ENCODE measurements at places on chromosomes 7 and 10.

DNA sequence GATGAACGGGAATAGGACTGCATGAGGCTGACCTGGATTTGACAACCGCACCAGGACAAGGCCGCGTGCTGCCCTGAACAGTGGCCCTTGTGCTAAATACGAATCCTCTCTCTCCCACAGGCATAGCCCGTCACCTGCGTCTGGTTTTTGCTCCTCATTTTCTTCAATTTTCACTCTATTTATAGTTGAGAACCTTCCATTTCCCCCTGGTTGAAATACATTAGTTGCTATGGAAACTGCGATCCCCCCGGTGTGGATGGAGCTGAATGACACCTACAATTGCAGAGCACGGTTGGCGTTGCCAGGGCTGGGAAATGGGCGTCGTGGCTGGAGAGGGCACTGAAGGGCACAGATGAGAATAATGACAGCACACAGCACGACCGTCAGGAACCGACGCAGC is 158.6 kb upstream of the PITRM1 start:
- no peak for DNase-seq

GRCh38 chr10:86599729-86600128 is 54.6 kb upstream of the OPN4 start:
- peak; percentile 40 for DNase-seq

DNA sequence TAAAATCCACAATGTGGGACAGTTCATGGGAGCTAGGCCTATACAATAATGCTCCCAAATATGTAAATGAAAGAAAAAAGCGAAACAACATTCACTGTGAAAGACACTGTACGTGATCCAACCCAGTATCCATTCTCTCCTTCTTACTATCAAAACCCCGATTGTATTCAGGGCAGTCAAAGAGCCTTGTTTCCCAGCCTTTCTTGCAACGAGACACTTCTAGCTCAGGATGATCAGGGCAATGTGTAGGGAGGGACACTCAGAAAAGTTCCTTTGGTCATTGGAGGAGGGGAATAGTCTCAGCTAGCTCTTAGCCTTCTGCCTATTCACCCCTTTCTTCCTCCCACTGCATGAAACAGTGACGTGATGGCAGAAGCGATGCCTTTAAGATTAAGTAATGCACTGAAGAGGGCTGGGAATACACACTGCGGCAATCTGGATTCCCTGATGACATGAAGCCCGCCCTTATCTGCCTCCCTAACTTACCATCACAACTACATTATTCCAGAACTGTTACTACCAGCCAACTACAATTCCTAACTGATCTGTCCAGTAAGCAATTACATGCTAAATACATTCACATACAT is 27.3 kb downstream of the UBE2H start:
- peak; percentile 39 for DNase-seq

GRCh38 chr7:80833289-80834268 is 85.3 kb downstream of the SEMA3C start:
- DNase-seq, result peak; percentile 61

- peak; percentile 54 for DNase-seq
Measured at GRCh38 chr7:143345428-143345900, 17.0 kb downstream of the FAM131B start.

DNA sequence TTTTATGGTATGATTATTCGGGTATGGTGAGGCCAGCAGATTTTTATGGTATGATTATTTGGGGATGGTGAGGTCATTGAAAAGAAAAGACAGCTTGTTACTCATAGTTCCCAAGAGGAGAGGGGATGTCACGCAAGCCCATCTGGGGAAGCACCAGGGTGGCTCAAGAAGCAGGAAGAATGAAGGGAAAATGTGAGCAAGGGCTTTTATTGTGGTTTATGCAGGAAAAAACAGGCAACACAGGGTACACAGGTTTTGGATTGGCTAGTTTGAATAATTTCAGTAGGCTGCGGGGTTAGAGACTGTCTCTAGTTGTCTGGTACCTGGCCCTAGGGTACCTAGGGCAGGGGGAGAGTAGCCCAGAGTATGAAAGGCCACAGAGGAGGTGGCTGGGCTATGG is 26.8 kb upstream of the DGKI start:
- DNase-seq, result peak; percentile 70

DNA sequence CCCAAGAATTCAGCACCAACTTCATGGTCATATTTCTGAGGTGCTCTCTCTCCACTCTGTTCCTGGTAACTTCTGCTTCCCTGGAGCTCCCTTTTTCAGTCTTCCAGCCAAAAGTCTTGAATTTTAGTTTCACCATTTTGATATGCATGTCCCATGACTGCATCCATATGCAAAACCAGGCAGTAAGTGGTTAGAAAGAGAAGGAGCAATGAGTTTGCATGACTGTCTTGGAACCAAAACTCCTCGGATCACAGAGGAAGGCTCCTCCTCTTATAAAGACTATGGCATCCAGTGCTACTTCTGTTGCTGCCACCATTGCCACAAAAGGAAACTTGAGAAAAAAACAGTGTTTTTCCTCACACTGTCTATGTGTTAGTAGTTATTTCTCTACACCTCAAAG is 269.1 kb upstream of the GLI3 start:
- DNase-seq, result no peak

DNA sequence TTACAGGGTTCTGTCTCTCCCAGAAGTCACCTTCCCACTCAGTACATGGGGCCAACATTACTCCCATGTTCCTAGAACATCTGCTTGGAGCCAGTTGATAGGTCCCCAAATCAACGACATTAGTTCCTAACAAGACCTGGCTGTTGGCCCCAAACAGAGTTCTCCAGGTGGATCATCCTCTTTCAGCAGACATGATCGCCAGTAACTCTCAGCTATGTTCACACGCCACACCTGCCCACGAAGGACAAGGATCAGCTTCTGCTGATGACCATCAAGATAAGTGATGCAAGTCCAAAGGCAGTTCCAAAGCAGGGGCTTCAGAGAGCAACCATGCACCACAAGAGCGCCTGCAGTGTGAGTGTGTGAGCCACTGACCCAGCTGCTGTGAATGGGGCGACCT is 11.0 kb downstream of the ZNF777 start:
- DNase-seq, result no peak
